ENCODE measurements at places on chromosomes 3 and 15.

- DNase-seq = no peak
Observed at GRCh38 chr15:100053474-100054121, 288.2 kb downstream of the ADAMTS17 start.

GRCh38 chr3:20215636-20216035, 29.6 kb upstream of the SGO1 start:
- DNase-seq = no peak

GRCh38 chr3:158748237-158748828, 16.1 kb upstream of the RARRES1 start:
- no peak for DNase-seq

- DNase-seq = no peak
Observed at GRCh38 chr15:41511331-41511898, 2.2 kb downstream of the LTK start.

DNA sequence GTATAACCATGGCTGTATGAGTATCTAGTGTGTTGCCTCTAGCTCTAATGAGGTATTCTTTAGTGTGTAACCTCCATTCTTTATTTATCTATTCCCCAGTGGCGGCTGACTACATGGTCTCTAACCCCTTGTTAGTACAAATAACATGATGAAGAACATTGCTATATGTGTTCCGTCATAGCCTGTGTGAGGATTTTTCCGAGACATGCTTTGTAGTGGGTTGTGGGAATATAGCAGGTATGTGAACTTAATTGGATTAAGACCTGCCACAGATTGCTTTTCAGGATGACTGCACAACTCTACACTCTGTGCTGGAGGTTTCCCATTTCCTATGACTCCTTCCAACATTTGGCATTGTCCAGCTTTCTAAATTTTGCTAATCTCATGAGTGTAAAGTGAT, 563.4 kb downstream of the ROBO1 start:
- no peak for DNase-seq

GRCh38 chr3:23099021-23099420, 104.1 kb upstream of the UBE2E2 start:
- no peak for DNase-seq
